AG04450 (cell line): ENCODE measurements at places on chromosomes 6 and 20. TPM values are rescaled to one million over a fixed set of nuclear protein-coding genes. Genes with fewer than 3 reads are reported as not detected.

TSPO2 gene
- polyA plus RNA-seq, result not detected in 2 replicates

RFX6 gene
- polyA plus RNA-seq, result not detected in 2 replicates

LAMP5 gene
- 0.12 and 0.20 TPM in 2 replicates for polyA plus RNA-seq

CALHM4 gene
- polyA plus RNA-seq, result 0.11 TPM in 1 of 2 replicates, not detected in the other

HUS1B gene
- 0.10 and 0.17 TPM in 2 replicates for polyA plus RNA-seq

SAMD10 gene
- polyA plus RNA-seq, result 1.3 and 1.8 TPM in 2 replicates

DEFB124 gene
- polyA plus RNA-seq, result not detected in 2 replicates

SYCP2L gene
- polyA plus RNA-seq, result 0.22 and 0.38 TPM in 2 replicates

CAP2 gene
- polyA plus RNA-seq, result 56.0 and 74.4 TPM in 2 replicates

GSTA3 gene
- not detected in 2 replicates for polyA plus RNA-seq

NKX2-2 gene
- not detected in 2 replicates for polyA plus RNA-seq

CLIC1 gene
- 466 and 531 TPM in 2 replicates for polyA plus RNA-seq

TNXB gene
- polyA plus RNA-seq, result 0.25 and 0.35 TPM in 2 replicates

PI3 gene
- not detected in 2 replicates for polyA plus RNA-seq

DEFB125 gene
- not detected in 2 replicates for polyA plus RNA-seq

TULP1 gene
- polyA plus RNA-seq, result not detected in 2 replicates

SEMG1 gene
- not detected in 2 replicates for polyA plus RNA-seq
